ENCODE measurements at places on chromosomes 6 and 20.

DNA sequence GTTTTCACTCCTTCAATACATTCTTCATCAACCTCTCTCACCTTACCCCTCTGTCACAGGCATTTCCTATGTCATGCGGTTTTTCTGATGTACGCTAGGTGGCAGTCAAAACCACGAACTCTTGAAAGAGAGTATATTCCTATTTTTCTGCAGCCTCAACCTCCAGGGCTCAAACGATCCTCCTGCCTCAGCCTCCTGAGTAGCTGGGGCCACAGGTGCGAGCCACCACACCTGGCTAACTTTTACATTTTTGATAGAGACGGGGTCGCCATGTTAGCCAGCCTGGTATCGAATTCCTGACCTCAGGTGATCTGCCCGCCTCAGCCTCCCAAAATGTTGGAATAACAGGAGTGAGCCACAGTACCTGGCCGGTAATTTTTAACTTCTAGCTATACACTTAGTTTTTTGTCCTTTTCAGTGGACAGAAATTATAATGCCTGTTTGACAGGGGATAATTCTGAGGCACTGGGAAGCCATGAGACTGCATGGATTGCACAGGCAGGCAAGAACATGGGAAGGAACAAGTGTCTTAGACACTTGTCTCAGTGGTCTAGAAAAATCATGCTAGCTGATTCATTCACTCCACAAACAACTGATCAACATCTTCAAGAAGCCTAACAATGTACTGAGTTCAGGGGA is 22.5 kb upstream of the HFE start:
- no peak for DNase-seq

DNA sequence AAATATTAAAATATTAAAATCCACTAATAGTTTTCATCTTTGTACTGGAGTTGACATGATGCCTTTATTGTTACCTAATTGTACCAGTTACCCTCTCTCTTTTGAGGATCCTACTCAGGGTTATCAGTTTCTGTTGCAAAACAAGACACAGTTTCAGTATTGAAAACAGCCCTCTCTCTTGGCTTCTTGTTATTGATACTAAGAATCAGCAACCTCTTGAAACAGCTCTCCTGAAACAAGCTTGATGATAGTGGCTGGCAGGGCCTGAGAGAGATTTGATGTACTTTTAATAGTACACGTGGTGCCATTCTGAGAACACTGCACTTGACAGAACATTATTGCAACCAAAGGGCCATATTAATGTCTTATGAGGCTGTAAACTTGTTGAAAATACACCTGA is 64.9 kb upstream of the MEI4 start:
- DNase-seq: no peak

- no peak for DNase-seq
Observed at GRCh38 chr6:127686084-127686483, 109.1 kb downstream of the C6orf58 start.

- DNase-seq: no peak
Observed at GRCh38 chr20:35344354-35344837, 52.2 kb upstream of the FAM83C start.

- no peak for DNase-seq
Observed at GRCh38 chr6:39452306-39453145, 130.0 kb upstream of the KCNK16 start.

- no peak for DNase-seq
Observed at GRCh38 chr6:148249679-148250375, 92.8 kb upstream of the SASH1 start.

DNA sequence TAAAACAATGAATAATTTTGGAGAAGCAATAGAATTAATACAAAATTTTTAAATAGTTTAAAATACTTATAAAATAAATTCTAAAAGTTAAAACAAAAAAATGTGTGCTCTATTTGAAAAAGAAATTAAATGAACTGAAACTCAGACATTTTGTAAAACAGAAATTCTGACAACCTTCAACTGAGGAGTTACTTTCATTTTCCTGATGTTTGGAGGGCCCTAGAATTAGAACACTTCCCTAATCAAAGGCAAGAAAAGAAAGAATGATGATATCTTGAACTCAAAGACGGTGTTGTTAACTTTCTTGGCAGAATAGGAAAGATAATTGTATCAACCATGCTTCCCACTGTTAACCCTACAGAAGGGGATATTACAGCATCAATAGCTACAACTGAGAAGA is 27.9 kb downstream of the SNX14 start:
- no peak for DNase-seq

DNA sequence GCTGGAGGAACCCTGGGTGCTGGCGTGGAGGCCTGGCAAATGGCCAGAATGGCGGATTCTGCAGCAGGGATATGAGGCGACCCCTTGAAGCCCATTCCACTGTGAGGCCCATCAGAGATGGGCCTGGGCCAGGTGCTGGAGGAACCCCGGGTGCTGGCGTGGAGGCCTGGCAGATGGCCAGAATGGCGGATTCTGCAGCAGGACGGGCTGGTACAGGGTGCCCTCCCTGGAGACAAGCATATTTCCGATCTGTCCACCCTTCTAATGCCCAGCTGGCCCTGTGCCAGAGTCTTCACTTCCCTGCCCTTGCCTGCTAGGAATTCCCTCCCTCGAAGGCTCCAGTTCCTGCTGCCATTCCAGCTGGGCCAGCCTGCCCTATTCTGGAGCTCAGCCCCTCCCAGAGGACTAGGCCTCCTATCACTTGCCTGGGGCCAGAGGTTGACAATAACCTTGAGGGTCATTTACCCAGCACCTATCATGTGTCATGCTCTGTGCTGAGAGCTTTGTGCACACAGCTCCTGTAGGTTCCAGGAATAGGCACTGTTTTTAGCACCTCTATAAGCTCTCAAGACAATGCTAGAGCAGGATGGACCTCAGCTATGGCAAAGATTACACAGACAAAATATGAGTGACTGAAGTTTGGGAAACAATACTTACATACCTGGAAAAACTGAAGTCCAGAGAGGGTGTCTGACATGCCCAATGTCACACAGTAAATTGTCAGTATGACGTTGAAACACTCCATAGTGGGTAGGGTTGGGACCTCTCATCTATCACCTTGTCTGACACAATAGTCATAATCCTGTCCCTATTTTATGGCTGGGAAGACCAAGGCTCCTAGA is 21.4 kb downstream of the SUN5 start:
- DNase-seq: no peak

- DNase-seq: no peak
Observed at GRCh38 chr20:3777716-3778629, 3.3 kb downstream of the SPEF1 start.

DNA sequence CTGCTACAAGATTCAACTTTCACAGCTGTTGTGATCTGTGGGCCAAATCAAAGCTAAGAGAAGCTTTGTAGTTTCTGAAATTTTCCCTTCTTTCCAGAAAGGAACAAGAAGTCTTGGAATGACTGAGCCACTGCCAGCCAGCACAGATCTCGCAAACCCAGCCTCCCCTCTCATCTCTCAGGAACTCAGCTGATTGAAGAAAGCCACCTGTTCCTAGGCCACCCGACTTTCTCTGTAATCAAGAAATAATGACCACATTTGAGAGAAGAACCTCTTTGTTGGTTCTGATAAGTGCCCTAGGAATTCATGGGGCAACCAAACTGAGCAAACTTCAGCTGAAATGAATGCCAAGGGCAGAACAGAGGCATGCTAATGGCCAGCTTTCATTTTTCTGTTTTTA is 61.7 kb downstream of the HDGFL1 start:
- DNase-seq: no peak

GRCh38 chr6:116557893-116558292 is 4.3 kb downstream of the CALHM4 start:
- no peak for DNase-seq

DNA sequence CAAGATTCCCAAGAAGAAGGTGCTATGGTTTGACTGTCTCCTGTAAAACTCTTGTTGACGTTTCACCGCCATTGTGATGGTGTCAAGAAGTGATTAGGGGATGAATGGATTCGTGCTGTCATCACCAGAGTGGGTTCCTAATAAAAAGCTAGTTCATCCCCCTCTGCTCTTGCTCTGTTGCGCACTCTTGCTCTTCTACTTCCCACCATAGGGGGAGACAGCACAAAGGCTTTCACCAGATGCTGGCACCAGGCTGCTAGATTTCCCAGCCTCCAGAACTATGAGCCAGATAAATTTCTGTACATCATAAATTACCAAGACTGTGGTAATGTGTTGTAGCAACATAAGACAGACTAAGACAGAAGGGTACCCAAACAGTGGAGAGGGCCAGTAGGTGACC is 21.6 kb upstream of the CCDC28A start:
- DNase-seq: no peak

DNA sequence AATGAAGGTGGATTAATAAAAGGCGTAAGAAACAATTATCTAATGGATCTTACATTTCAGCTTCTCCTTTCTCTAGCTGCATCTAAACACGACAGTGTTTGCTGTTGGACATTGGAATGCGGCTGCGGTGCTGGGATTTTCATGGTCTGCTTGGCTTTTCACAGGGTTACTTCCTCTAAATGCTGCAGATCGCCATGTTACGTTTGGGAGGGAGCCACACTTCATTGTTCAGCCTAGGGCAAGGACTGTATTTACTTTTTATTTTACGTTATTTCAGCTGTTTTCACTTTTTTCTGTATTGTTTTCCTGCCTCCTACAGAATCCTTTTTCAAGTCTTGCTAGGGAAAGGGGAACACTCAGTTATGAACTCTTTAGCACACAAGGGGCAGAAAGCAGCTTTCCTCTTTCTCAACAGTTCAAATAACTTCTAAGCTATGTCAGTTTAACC is 97.9 kb upstream of the MTHFD1L start:
- DNase-seq: no peak

DNA sequence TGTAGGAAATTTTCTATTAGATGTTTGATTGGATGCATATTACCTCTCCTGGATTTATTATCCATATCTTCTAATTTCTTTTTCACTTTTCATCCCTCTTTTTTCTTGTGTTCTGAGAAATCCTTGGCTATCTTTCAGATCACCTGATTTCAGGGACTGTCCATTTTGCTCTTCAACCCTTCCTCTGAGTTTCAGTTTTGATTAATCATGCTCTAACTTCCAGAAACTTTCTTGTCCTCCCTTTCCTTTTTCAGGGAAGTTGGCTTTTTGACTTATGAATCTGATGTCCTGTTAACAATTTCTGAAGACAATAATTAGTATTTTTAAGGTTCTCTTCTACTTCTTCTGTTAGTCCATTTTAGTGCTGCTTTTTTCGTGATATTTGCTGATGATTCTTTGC is 79.1 kb downstream of the FKBP5 start:
- DNase-seq: no peak

- DNase-seq: no peak
Observed at GRCh38 chr20:13035399-13036152, 26.8 kb downstream of the SPTLC3 start.

DNA sequence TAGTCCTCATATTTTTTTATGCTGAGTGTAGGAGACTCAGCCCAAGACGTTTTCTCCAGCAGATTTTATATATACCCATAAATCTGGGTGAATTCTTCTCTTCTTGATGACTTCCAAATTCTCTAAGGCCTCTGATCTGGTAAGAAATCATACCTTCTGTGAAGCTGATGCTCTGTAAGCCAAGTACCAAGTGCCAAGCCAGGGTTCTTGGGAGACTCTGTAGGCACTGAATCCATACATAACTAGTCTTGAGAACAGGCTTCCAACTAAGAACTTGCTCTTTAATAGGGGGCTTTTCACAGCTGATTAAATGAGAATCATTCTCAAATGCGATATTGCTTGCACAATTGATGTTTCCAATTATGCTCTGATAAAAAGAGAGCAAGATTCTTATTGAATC is 87.6 kb downstream of the PRKN start:
- DNase-seq: no peak

DNA sequence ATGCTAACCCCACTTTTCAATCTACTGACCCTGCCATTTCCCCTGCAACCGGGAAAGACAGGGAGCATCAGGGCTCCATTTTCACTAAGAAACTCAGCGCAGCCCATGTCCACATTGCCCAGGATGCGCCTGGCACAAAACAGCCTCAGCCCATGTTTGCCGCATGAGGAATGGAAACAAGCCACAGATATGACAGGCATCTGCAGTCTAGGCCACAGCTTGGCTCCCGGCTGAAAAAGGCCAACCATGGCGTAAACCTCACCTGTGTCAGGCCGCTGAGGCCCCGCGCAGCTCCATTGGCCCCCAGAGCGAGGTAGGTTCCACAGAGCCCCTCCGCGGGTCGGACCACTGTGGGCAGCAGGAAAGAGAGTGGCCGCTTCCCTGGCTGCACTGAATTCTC is 21.7 kb downstream of the GGT7 start:
- DNase-seq: no peak

GRCh38 chr6:105272786-105273185 is 93.0 kb upstream of the POPDC3 start:
- DNase-seq: no peak

GRCh38 chr6:139425780-139426179 is 51.3 kb upstream of the CITED2 start:
- no peak for DNase-seq

DNA sequence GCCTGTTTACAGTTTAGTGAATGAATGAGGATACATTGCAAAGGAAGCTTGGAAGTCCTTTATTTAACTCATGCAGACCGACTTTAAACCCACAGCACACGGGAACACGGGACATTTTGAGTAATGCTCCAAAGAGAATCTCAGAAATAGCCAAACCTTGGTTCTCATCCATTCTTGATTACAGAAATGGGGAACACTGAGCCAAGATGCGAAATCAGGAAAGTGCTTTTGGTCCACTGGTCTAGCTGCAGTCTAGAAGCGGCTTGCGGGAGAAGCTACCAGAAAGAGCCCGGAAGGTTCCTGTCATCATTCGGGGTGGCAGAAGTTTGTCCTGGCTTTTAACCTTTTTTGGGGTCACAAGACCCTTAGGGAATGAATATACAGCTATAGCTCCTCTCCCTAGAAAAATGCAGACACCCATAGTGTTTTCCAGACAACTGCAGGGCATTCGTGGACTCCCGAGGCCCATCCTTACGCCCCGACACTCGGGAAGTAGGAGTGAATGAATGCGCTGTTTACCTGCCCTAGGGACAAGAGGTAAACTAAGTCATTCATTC is 475 bp upstream of the TMEM181 start:
- no peak for DNase-seq

DNA sequence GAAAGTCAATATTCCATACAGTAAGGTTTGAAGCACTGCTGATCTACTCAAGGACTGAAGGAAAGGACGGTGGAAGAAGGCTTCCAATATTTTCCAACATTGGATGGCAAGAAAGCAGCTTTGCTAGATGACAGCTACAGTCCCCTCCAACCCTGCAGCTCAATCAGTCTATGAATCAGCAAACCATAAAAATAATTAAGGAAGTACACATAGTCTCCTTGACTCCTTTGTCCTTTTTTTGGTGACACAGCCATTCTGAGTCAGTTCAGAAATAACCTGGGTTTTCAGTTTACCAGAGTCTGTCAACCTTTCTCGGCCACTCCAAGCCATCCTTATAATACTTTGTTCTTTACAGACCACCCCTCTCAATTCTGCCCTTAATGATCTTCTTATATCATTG is 232.5 kb downstream of the IBTK start:
- DNase-seq: no peak

- DNase-seq: no peak
Observed at GRCh38 chr6:163354761-163355425, 59.6 kb upstream of the QKI start.

- no peak for DNase-seq
Observed at GRCh38 chr6:8527818-8528217, 92.5 kb upstream of the SLC35B3 start.

- DNase-seq: no peak
Observed at GRCh38 chr20:32976746-32977145, 27.5 kb downstream of the SUN5 start.
